ENCODE measurements at places on chromosomes 1 and 21.

GRCh38 chr1:221793439-221794078, 51.7 kb upstream of the DUSP10 start:
- no peak for DNase-seq

DNA sequence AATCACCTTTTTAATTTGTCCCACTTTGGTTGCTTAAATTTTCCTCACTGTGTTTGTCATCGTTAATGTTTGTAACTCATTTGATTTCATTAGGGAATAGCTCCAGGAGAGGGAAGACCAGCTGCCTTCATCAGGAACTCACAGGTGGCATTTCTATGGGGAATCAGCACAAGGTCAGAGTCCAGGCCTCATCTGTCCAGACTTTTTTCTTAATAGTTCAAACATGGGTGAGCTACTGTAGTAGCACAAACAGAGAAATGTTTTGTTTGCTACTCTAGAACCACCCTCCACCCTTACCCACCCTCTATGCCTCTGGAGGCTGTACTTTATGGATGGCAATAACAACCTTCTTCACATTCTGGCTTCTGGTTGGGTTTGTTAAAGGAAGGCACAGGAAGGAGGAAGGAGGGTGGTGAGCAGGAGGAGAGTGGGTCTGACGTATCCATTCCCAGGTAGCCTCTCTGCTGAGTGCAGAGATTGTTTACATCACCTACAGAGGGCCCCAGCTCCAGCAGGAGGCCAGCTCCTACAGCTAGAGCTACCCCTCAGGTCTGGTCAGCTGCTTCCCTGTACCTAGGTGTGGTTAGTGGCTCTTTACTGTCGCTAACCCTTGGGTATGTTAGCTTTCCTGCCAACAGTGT, 8.1 kb upstream of the TEDDM1 start:
- no peak for DNase-seq

- DNase-seq: no peak
Observed at GRCh38 chr1:4894566-4894965, 240.2 kb downstream of the AJAP1 start.

DNA sequence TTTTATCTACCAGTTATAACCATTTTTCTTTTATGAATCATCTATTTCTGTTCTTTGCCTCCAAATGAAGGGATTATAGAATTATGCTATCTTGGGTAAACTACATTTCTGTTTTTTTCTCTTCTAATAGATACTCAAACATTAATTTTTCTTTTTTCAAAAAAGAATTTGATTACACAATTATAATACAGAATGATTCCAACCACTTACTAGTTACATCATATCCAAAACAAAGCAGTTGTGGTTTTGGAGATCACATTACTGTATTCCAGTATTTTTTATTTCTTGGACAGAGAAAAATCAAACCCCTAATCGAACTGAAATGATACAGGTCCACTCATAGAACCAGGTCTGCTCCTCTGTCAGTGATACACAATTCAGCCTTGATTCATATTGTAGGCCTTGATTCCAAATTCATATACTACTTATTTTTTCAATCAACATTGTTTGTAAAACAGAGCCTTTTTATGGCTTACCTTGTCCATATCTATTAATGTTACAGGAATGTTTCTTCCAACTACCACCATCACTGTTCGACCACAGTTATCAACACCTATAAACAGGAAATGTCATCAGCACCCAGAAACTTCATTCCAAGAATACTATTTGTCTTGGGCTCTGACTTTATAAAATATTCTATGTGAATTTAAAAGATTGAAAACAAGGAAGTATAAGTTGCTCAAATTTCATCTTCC, 43.2 kb downstream of the GDAP2 start:
- no peak for DNase-seq

GRCh38 chr1:53593758-53594380, 134.7 kb downstream of the DMRTB1 start:
- no peak for DNase-seq

- DNase-seq: no peak
Observed at GRCh38 chr1:111417755-111418154, 9.8 kb downstream of the OVGP1 start.

- DNase-seq: no peak
Observed at GRCh38 chr1:192140382-192140781, 17.9 kb upstream of the RGS18 start.

DNA sequence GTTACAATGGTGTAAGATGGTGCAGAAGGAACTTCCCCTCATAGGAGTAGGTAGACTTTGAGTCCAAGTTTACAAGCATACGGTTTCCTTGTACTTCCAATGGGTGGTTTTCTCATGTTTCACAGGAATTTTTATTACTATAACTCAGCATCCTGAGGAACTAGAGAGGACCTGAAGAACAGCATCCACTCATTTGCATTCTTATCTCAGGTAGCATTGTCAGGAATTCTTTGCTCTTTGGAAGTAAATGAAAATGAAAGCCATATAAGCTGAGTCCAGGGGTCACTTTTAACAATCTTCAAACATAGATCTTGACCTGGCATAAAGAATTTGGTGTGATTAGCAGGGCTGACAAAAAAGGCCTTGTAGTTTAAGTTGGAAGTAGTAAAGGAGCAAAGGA, 34.4 kb downstream of the CLCA4 start:
- no peak for DNase-seq

GRCh38 chr1:85373378-85373708, 91.6 kb downstream of the DDAH1 start:
- no peak for DNase-seq

DNA sequence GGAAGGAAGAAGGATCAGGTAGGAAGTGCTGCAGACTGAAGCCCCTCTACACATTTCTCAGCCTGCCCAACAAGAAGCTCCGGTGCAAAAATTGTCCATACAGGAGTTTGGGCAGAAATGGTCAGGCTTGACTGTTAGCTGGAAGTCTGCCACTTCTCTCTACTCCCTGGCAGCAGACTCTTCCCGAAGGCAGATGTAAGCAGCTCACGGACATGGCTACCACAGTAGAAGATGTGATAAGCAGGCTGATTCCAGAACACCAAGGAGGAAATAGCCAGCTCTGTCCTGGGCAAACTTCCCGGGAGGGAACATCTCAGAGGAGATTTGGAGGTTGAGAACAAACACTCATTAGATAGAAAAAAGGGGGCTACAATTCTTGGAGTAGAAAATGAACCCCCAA, 52.6 kb downstream of the TRABD2B start:
- no peak for DNase-seq

- no peak for DNase-seq
Observed at GRCh38 chr1:245084551-245084950, 70.2 kb upstream of the KIF26B start.

DNA sequence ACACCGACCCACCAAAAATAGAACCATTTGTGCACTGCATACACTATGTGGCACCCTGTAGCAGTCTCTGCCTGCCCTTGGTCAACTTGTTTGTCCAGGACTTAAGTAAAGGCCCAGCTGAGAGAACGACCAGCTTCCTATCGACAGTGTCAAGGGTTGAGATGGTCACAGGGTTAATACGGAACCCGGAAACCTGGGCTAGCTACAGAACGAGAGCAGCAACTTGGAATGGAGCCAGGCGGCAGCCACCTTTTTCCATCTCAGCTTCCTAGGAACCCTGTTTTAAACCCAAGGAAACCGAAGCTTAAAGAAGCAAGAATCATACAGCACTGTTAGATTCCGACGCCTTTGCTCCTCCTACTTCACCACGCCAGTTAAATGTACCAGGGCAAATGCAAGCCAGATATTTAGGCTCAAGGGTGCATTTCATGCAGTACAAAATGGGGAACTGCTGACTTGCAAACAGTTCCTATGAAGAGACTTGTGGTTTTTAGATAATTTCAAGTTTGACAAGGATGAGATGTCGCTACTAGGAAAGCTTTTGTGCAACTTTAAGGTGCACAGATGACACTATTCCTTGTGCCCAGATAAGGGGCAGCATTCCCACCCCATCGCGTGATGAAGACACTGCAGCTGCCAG, 35.5 kb downstream of the SLC66A1 start:
- DNase-seq: no peak

GRCh38 chr1:202834771-202835547, 24.2 kb downstream of the PCAT6 start:
- DNase-seq: no peak

DNA sequence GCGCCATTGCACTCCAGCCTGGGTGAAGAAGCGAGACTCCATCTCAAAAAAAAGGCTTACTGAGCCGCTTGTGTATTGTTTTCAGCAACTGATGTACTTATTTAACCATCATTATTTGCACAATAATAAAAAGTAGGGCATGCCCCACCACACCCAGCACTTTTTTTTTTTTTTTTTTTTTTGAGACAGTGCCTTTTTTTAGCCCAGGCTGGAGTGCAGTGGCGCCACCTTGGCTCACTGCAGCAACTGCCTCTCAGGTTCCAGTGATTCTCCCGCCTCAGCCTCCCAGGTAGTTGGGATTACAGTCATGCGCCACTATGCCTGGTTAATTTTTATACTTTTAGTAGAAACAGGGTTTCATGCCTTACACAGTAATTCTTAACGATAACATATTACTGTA, 12.2 kb upstream of the TRNAU1AP start:
- DNase-seq: no peak

DNA sequence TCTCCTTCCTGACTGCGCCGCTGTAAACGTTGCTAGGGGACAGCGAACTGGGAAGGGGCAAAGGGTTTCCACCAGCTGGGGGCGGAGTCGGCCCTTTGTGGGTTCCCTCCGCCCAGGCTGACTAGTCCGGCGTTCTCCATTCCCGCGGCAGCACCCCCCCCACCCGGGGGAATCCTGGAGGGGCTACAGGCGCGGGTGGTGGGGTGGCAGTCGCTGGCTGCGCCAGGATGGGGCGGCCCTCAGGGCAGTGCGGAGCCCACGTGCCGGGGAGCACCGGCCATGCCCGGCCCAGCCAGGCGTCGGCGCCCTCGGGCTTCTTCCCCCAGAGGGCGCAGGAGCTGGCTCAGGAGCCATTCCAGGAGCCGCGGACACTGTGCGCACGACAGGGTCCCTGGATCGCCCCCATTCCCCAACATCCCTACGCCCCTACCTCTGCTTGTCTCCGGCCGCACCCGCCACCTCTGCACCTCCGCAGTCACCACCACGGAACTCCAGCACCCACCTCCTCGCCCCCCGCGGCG, 476 bp downstream of the BATF3 start:
- DNase-seq: no peak

DNA sequence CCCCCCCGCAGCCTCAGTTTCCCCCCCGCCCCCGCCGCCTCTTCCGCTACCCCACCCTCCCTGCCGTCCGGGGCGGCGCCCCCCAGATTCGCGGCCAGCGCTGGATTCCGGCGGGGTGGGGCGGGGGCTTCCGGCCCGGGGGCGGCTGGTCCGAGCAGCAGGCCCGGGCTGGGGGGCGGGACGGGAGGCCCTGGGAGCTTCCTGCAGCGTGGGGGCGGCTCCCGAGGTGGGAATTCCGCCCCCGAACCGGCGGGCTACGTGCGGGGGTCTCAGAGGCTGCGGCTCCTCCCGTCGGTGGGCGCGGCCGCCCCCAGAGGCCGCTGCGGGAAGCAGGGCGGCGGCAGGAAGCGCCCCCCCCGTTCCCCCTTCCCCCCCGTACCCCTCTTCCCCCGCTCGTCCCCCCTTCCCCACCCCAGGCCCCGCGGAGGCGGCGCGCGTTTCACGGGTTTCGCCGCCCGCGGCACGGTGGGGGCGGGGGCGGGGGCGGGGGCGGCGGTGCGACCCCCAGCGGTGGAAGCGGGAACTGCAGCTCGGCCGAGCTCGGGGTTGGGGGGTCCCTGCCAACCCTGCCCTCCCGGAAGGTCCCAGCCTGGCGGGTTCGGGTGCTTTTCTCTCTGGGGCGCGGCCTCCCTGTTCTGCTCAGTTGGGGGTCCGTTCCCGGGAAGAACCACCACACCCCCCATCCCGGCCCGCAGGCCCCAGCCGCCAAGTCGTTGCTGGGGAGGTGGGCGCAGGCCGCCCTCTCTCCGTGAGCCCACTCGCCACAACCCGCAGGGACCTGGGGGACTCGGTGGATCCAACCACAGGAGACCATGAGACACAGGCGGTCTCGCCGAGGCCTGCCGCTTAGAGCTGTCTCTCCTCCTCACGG, 76.3 kb downstream of the MORN1 start:
- DNase-seq: no peak

- DNase-seq: no peak
Observed at GRCh38 chr1:230167419-230167852, 100.4 kb downstream of the GALNT2 start.

DNA sequence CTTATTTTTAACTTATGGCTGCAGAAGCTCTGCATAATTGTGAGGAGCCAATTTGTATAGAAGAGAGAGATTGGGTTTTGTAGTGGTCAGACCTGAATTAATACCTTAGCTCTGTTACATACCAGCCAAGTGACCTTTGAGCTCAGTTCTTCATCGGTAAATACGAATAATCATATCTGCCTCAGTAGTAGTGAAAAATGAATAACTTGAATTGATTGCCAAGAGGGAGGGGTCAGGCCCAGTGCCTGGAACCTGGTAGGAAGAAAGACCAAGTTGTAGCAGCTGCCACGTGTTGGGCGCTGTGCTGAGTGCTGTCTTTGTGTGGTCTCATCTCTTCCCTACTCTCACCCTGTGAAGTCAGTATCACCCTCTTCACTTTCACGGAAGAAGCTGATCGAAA, 247.5 kb downstream of the PBX1 start:
- no peak for DNase-seq

- no peak for DNase-seq
Observed at GRCh38 chr1:59309795-59310548, 13.1 kb downstream of the FGGY start.

GRCh38 chr1:198486903-198487302, 53.6 kb downstream of the ATP6V1G3 start:
- DNase-seq: no peak

DNA sequence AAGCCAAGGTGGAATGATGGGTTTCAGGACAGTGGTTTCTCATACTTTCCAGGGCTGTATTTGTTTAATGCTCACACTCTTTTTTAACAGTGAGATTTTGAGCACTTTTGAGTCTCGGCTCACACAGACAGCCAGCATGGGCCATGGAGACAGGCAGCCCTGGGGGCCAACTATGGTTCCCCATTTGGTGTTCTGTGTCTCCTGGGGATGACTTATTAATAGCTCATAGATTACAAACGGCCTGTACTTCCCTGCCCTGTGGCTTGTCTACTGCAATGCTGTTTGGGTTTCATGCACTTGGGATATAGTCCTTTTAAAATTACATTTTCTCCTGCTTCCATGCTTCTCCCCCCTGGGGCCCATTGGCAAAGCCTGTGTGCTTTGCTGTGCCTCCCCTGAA, 178.3 kb downstream of the KCNJ6 start:
- DNase-seq: no peak

DNA sequence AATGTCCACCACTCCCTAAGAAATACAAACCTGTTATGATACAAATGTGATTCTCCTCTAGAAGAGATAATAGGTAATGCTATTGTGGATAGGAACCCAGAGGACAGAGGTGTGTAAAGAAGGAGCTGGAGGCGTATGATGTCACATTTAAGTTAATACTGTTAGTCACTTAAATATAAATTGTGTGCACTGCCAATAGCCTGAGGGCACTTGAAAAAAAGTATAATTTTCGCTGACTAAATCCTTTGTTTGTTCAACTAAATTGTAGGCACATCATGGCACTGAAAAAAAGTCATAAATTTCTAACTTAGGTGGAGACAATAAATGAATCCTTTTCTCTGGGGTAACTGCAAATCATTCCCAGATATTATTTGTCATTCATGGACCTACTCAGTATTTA, 4.4 kb downstream of the RCSD1 start:
- DNase-seq: no peak
